ENCODE measurements at places on chromosomes 5 and 9.

DNA sequence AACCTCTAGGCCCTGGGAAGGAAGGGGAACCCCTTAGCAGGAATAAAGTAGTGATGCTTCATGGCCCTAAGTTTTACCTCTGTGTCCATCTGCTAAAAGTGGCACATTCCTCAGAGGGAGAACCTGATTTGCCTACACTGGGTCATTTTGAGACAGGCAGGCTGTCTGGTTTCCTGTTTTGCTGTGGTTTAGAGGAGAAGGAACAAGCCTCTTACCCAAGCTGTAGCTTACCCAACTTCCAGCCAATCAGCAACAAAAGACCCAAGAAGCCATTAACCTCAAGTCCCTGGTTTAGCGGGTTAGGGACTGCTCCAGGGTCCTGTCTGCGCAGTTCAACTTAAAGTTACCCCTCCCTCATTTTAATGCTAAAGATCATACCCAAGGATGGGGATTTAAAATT is 411.0 kb downstream of the MAT2B start:
- peak; percentile 23 for DNase-seq

DNA sequence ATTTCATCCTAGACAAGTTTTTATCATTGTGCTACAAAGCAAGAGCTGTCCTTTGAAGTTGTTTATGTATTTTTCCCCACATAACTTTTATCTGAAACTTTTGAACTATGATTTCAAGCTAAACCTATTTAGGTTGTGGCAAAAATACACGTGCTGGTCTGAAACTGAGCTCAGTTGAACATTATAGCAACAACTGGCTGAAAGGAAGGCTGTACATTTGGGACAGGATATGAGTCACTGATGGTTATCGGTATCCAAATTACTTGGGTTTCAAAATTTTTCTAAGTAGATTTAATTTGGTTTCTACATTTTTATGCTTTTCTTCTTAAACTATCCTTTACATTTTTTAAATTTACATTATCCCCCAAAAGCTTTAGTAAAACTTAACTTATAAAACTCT is 627.3 kb upstream of the NUDT12 start:
- DNase-seq: no peak

DNA sequence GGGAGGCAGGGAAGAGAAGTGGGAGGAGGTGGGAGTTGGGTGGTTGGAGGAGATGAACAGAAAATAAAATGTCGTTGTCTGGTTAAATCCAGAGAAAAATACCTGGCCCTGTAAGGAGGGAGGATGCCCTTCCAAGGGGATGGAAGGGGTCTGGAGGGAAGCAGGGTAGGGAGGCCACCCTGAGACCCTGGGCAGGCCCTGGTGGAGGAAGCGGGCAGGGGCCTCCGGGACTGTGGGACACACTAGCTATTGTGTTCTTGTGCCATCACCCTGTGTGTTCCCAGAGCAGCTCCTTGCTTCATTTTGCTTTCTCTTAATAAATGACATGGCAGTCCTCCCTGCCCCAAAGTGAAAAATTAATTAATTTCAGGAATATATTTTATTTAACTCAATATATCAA is 11.8 kb upstream of the CD180 start:
- DNase-seq: no peak

GRCh38 chr5:158084292-158084691 is 225.3 kb upstream of the CLINT1 start:
- no peak for DNase-seq

DNA sequence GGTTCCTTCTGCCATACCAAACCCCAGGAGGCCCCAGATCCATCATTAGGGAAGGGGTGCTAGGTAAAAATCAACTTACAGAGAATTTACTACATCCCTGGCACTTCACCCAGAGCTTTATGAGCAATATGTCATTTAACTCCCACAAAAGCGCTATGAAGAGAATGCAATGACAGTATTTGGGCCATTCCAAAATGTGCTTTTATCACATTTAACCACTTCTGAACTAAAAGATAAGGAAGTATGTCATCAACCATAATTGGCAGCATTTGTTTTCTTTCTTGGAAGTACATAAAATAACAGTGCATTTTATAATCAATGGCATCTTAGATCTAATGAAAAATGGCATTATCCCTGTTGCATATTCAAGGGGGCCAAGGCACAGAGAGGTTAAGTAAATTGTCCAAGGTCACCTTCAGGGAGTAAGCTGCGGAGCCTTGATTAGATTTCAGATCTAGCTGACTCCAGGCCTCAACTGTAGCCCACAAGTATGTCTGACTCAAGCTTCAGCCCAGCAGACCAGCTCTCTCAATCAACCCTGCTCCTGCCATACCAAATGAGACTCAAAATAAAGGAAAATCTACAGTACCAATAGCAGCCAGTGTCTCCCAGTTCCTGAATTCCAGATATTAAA is 16.5 kb downstream of the SH3TC2 start:
- DNase-seq: no peak

DNA sequence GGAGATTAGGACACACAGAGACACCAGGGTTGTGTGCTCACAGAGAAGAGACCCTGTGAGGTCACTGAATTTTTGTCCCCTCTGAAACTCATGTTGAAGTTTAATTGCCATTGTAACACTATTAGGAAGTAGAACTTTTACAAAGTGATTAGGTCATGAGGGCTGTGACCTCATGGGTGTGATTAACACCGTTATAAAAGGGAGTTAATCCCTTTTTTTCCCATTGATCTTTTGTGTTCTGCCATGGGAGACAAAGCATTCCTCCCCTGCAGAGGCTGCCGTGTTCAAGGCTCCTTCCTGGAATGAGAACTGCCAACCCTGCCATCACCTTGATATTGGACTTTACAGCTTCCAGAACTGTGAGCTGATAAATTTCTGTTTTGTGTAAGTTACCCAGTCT is 221.0 kb downstream of the ADCY2 start:
- DNase-seq: no peak

GRCh38 chr9:137031904-137032640 is at the start of gene FUT7:
FUT7 (minus strand) TSS chr9:137032088; CDS start chr9:137031991, 97 bp downstream.
- DNase-seq: no peak

GRCh38 chr9:106932675-106933074 is 69.7 kb downstream of the ZNF462 start:
- no peak for DNase-seq

GRCh38 chr5:125961150-125961549 is 462.1 kb upstream of the GRAMD2B start:
- DNase-seq: no peak

GRCh38 chr5:175478008-175478383 is 364 bp upstream of the SFXN1 start:
- no peak for DNase-seq

- DNase-seq: peak; percentile 4
Observed at GRCh38 chr5:179225387-179225786, 119.9 kb downstream of the ADAMTS2 start.

DNA sequence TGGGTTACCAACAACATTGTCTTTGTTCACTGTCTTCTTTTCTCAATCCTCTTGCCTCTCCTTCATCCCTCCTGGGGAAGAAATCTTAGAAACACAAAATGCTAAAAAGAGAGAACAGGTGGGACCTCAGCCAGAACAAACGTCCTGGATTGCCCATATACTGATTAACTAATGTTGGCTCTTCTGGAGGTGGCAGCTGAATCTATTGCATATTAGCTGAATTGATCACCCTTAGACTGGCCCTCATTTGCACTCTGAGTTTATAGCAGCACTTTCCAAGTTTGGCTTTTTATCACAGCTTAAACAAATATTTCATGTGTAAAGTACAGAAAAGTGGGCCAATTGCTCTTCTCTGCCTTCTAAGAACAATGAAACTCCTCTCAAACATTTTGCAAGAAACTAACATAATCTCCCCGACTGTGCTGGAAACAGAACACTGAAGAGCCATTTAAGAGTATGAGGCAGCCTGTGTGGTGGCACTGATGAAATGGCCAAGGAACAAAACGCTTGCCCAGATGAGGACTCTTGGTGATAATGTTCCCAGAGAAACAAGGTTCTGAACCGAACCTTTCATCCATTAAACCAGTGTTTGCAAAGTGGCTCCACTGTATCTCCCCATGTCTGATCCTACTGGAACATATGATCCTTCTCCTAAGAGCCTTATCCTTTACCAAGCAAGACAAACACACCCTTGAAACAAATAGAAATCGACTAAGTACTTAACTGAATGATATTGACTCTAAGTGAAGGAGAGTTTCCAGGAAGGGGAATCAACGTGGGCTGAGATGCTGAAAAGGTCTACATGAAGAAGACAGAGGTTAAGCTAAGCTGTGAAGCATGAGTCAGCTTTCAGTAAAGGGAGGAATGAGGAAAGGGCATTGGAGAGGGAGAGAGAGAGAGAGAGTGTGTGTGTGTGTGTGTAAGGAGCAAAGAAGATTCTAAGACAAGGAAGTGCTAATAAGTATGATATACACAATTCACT is 83.2 kb upstream of the LIFR start:
- DNase-seq: no peak

DNA sequence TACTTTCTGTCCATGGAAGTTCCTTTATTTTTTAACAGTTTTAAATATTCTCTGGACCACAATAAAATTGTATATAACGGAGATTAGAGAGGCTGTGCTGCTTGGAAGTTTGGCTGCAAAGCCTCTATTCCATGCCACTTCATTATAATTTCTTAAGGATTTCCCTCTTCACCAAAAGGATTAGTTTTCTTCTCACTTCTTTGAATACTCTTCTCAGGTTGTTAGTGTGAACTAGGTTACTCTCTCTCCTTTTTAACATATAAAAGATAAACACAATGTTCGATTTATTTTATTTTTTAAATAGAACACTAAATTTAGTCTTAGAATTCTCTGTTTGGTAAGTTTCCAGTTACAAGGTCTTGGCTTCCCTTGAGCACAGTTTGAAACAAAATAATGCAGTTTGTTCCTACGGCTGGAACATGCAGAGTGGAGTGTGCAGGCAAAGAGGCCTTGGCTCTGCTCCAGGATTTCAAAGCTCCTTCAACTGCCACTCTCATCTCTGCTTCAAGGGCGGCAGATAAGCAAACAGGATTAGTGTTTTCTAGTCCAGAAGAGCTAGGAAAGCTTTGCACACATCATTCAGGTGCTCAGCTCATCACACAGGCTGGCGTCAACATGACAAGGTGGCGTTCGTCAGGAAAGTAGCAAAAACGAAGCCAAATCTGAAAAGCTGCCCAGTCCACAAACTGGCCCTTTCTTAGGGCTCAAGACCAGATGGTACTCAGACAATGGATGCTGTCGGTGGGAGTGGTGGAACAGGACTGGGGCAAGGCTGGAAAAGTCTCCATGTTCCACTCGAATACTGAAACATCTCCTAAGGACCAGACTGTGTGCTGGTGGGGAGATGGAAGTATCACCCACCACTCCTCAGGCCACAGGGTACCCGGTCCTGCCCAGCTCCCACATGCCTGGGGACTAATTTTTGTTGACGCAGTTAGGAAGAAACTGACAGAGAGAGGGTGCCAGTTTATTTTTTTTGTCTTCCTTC is 286.6 kb downstream of the CRB2 start:
- DNase-seq: no peak

DNA sequence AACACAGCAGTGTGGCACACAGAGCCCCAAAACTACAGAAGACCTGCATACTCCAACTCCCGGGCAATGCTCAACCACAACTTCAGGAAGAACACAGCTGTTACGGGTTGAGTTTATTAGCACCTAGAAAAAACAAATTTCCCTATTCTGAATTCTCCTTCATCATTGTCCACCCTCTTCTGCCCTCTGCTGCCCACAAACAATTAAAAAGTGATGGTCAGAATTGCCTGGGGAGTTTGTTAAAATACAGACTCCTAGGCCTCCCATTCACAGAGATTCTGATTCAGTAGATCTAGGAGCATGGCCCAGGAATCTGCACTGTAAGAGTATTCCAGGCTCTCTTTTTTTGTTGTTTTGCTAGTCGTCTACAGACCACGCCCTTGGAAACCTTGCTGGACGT is 310.6 kb downstream of the NDUFS4 start:
- no peak for DNase-seq

DNA sequence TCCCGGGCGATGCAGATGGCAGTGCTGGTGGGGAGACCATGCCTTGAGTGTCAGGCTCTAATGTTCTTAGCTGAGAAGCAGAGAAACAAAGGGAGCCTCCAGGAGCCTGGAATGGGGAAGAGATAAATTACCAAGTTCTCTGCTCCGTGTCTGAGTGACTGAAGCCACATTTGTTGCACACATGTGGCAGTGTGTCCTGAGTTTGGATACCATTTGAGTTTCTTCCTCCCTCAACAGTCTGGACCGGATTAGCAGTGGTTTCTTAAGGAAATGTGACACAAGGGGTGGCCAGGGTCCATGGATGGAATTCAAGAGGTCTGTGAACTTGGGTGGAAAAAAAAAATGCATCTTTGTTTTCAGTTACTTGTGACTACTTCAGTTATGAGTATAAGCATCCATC is 50.7 kb upstream of the GARNL3 start:
- peak; percentile 26 for DNase-seq

GRCh38 chr9:136231478-136232297 is 13.9 kb downstream of the QSOX2 start:
- DNase-seq: no peak

Data from left hindlimb (tissue), 1 donor.